ENCODE measurements at places on chromosomes 4 and X.

- no peak for DNase-seq
Measured at GRCh38 chr4:169054879-169055278, 44.8 kb upstream of the CBR4 start.

GRCh38 chr4:57498251-57498650 is 388.1 kb upstream of the IGFBP7 start:
- DNase-seq, result no peak

DNA sequence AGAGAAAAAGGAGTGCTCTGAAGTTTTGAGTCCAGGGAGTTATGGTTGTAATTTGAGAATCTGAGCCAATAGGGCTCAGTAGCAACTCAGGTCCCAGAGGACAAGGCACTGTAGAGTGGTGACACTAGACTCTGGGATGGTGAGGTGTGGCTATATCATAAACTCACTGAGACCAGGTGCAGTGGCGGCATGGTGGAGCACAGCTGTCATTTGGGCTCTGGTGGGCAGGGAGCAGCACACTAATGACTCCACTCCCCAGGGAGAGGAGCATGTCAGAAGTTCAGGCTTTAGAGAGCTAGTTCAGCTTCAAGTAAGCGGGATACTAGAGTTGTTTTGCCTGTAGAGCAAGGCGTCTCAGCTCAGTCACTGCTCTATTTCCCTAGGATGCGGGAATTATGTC is 165.4 kb upstream of the USP38 start:
- no peak for DNase-seq

- no peak for DNase-seq
Measured at GRCh38 chr4:82898322-82899243, 2.0 kb upstream of the THAP9 start.

GRCh38 chr4:119980456-119980855 is 86.2 kb downstream of the MAD2L1 start:
- no peak for DNase-seq

DNA sequence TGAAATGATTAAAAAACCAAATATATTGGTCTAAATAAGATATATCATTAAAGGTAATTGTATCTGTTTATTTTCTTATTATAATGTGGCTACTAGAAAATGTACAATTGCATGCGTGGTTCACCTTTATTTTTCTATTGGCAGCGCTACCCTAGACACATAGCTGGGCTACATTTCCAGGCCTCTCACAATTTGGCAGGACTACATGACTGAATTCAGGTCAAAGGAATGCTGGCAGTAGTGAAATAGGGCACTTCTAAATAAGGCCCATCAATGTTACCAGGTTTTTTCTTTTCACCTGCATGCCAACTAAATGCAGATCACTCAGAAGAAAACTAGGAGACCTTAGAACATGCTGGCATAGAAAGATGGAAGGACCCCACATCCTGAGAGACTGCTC is 1072.9 kb upstream of the SLIT2 start:
- DNase-seq, result no peak

- DNase-seq, result no peak
Measured at GRCh38 chr4:86977621-86978184, 42.9 kb downstream of the AFF1 start.

DNA sequence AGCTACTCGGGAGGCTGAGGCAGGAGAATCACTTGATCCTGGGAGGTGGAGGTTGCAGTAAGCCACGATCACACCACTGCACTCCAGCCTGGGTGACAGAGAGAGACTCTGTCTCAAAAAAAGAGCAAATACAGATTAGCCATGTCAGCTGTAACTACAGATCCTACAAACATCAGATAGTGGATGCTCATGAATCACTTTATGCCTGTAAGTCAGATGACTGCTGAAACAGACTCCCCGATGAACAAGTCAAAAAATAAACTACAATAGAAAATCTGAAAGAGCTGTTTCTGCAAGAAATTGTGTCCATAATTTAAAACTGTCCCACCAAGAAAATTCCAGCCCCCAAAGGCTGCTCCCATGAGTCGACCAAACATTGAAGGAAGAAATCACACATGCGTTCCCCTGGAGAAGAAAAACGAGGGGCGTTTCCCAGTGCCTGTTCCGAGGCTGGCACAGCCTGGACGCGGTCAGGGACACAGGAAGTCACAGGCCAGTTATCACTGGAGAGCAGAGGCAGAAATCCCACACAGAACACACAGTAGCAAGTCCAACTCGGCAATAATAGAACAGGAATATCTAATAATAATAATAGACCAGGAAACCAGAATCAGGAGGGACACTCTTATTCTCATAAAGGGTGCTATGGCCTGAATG is 30.0 kb upstream of the GTPBP6 start:
- DNase-seq, result no peak

DNA sequence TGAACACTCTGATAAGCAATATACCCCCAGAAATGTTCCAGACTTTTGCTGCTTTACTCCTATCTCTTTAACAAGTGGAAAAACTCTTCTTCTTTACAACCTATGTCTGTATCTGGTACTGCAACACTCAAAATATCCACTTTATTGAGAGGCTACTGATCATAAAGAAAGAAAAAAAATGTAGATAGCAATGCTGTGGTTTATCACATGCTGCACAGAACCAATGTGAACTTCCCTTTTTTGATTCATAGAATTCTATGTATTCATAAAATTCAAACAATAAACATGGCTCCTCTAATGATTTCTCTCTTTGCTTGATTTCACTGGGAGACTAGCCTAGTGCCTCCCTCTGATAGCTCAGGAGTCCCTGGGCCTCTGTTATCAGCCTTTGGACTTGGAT is 223.5 kb downstream of the ZNF674 start:
- DNase-seq, result no peak

GRCh38 chrX:102768987-102769761 is 48.6 kb downstream of the GPRASP3 start:
- DNase-seq, result peak; percentile 50

- DNase-seq, result no peak
Measured at GRCh38 chr4:157372567-157372966, 152.0 kb downstream of the GRIA2 start.

DNA sequence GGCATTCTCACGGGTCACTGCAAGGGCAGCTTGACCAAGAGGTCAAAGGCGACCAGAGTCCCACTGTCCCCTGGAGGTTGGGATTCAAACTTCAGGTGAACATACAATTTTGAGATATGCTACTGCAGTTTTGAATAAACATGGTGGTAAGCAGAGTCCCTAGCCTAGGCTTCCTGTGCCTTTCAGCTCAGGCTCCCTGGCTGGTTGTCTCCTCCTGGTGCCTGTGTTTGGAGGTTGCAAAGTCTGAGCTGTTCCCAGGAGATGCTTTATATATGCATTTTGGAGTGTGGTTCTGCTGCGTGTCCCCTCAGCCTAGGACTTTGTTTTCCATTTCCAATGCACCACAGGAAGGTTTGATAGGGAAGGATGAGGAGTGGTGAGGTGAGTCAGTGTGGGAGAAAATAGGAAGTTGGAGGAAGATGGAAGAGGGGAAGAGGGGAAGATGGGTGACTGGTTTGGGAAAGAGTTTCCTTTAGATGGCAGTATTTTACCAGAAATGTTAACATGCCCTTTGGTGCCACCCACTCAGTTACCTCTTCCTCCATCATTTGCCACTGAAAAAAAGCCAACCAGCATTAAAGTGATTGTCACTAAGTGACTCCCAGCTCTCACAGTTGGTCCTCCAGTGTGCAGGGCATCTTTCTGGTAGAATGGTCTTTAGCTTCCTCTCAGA is 211.7 kb upstream of the AGTR2 start:
- DNase-seq, result no peak

DNA sequence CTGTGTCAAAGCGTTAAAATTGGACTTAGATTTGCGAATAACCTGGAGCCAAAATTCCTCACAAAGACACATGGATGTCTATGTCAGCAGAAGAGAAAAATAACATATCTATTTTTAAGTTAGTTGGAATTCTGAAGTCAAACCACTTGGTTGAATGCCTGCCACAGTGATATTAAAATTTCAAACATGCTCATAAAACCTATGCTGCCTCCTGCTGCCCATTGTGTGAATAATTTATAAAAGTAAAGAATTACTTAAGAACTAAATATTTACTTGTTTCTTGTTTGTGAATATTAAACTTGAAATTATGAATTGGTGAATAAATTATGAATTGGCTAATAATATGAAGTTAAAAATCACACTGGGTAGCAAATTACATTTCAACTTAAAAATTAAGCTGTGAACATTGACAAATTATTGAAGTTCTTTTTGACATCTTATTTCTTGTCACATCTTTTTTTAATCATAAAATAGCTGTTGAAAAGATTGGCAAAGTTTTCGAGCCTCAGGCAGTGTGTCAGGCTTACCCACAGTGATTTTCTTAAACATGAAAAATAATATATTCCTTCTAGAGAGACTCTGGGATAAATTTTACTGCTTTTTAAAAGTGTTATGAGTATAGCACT is 35.4 kb downstream of the FABP2 start:
- peak; percentile 3 for DNase-seq

DNA sequence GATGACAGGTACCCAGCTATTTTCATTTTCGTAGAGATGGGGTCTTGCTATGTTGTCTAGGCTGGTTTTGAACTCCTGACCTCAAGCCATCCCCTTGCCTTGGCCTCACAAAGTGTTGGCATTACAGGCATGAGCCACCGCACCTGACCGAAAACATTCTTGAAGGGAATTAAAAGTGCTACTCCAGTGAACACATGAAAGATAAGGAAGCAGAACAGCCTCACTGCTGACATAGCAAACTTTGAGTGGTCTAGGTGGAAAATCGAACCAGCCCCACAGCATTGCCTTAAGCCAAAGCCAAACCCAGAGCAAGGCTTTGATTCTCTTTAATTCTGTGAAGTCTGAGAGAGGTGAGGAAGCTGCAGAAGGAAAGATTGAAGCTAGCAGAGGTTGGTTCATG is 65.1 kb downstream of the KDM6A start:
- no peak for DNase-seq

- no peak for DNase-seq
Measured at GRCh38 chrX:112849016-112849415, 8.4 kb upstream of the AMOT start.

- no peak for DNase-seq
Measured at GRCh38 chr4:103934178-103934789, 214.5 kb upstream of the TACR3 start.

GRCh38 chr4:48109413-48110263 is 24.4 kb downstream of the TXK start:
- DNase-seq, result no peak

DNA sequence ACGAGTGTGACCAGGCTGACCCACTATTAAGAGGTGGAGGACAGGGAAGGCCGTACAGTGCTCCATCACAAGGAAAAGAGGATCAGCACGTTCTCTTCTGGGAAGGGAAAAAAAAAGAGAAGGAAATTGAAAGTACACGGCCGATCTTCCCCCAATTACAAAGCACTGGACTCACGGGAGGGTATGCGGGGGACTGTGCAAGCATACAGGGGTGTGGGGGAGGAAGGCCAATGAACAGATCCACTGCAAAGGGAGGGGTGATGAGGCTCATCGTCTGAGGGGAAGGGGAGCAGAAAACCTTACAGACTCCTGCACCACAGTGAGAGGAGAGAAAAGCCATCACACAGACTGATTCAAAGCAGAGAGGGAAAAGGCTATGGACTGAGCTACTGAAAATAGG is 1.1 kb downstream of the ELK1 start:
- DNase-seq, result no peak

DNA sequence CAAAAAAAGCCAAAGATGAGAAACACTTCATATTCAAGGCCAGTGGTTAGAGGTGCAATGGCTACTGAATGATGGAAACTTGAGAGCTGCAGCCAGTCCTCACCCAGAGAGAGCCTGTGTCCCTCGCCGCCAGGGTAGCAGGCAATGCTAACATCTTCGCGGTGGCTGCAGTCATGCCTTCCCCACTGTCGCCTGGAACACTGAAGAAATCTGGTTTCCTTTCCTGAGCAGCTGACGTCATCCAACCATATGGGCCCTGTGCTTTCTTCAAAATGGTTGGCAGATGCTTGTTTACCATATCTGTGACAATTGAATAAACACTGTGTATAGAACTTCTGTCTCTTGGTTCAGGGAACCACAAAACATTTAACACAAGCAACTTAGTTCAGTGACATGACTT is 39.7 kb downstream of the PRSS12 start:
- DNase-seq, result no peak

GRCh38 chrX:302975-303374 is 15.6 kb downstream of the GTPBP6 start:
- DNase-seq, result no peak

- DNase-seq, result no peak
Measured at GRCh38 chrX:137425273-137425902, 140.5 kb upstream of the ZIC3 start.

DNA sequence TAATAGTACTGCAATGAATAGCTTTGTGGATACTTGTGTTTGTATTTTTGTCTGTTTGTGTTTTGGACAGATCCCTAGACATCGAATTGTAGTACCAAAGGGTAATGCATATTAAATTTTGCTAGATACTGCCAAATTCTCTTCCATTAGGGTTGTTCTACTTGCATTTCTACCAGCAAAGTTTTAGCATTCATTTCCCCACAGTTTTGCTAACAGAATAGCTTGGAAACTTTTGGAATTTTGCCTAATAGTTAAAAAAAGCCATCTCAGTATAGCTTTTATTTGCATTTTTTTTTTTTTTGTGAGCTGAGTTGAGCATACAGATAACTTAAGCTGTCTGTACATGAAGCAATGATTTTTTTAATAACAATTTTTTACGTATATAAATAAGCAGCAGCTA is 1084.9 kb downstream of the ADGRL3 start:
- no peak for DNase-seq

- DNase-seq, result no peak
Measured at GRCh38 chrX:110210417-110211139, 107.3 kb downstream of the AMMECR1 start.

- DNase-seq, result no peak
Measured at GRCh38 chrX:15977644-15978043, 123.0 kb upstream of the AP1S2 start.

DNA sequence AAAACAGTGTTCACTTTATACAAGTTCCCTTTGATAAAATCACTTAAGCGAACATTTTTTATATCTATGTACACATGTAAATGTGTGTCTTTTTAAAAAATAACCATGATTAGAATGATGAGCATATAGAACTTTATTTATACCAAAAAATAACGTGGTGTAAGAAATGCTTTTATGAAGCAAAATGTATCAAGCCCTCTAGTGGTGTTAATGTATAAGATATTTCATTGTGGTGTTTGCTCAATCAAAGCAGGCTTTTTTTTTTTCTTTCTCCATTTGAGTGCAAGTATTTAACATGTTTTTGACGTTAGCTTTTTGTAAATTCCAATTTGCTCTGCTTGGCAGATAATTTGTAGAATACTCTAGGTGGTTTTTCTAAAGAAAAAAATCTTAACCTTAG is 2092.4 kb upstream of the TENM3 start:
- no peak for DNase-seq

DNA sequence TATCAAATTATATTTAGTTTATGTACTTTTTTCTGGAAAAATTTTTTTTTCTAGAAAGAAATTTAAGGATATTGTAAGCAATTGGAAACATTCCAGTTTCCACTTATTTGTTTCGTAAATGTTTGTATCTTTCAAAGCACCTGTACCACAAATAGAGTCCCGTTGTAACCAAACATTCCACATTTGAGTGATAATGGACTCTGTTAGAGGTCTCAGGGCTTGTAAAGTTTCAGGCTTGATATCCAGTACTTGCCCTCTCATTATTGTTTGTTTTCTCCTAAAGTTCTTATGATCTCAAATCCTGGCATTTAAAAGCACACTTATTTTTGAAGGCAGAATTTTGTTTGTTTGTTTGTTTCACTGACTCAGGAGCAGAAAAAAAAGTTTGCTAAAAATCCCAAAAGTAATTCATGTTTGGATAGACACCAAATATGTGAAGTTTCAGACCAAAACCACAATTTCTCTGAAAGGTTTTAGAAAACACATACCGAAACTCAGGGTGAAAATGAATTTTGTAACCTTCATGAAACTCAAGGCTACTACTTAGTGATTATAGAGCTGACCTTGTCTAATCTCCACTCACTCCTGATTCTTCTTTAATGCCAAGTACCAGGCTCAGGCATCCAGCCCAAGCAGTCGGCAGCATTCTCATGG is 5.7 kb upstream of the TMEM192 start:
- DNase-seq, result no peak

Measured in stimulated activated CD4-positive, alpha-beta T cell treated with anti-CD3 and anti-CD28 coated beads, TNF-alpha, amount 100 ng/mL, for 1 hour (primary cell).